ENCODE measurements at places on chromosomes 7 and 10. TPM values are rescaled to one million over a fixed set of nuclear protein-coding genes. Genes with fewer than 3 reads are reported as not detected.

GJD4 gene
- not detected for total RNA-seq

KAZALD1 gene
- total RNA-seq = 5.0 TPM

BAG3 gene
- 855 TPM for total RNA-seq

NYAP1 gene
- total RNA-seq = 0.10 TPM

TUBB8 gene
- not detected for total RNA-seq

ITPRID1 gene
- total RNA-seq = not detected

DNA sequence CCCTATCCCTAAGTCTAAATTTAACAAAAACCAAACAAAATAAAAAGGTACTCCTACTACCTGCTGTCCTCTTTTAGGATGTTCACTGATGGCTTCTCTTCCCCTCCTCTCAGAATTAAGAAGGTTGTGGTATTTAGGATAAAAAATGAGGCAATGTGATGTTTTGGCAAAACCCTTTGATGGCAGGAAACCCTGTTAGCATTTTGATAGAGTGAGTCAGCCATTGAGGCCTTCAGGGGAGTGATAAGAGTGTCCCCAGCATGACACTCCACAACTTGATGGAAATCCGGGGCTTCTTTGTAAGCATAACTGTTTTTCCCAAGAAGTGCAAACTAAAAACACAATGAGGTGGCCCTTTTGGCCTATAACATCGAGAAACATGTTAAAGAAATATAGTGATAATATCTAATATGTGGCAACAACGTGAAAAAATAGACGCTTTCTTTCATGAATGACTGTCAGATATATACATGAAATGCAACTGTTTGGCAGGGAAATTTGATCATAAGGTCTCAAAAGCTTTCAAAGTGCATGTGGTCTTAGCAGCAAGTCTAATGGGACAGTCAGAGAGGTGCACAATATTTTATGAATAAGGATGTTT is 55.0 kb downstream of the PRTFDC1 start:
- no peak overlapping the region for H3K4me3 ChIP-seq
- no peak overlapping the region for H3K27ac ChIP-seq
- DNase-seq = no peak
- peaks cover 12% of the 10 kb centered on the region for H3K4me1 ChIP-seq

GRCh38 chr10:76487582-76487981 is 1056.2 kb downstream of the LRMDA start:
- H3K27me3 ChIP-seq = no peaks in the 10 kb centered on the region
- no peak overlapping the region for H3K27ac ChIP-seq
- no peaks in the 10 kb centered on the region for H3K36me3 ChIP-seq
- no peak for DNase-seq
- H3K4me3 ChIP-seq = no peak overlapping the region
- no peaks in the 10 kb centered on the region for H3K4me1 ChIP-seq

GRCh38 chr7:111368381-111369065 is 193.8 kb downstream of the IMMP2L start:
- no peaks in the 10 kb centered on the region for H3K36me3 ChIP-seq
- no peak overlapping the region for H3K4me3 ChIP-seq
- no peak for DNase-seq
- no peaks in the 10 kb centered on the region for H3K27me3 ChIP-seq
- no peak overlapping the region for H3K27ac ChIP-seq
- no peaks in the 10 kb centered on the region for H3K4me1 ChIP-seq

DNA sequence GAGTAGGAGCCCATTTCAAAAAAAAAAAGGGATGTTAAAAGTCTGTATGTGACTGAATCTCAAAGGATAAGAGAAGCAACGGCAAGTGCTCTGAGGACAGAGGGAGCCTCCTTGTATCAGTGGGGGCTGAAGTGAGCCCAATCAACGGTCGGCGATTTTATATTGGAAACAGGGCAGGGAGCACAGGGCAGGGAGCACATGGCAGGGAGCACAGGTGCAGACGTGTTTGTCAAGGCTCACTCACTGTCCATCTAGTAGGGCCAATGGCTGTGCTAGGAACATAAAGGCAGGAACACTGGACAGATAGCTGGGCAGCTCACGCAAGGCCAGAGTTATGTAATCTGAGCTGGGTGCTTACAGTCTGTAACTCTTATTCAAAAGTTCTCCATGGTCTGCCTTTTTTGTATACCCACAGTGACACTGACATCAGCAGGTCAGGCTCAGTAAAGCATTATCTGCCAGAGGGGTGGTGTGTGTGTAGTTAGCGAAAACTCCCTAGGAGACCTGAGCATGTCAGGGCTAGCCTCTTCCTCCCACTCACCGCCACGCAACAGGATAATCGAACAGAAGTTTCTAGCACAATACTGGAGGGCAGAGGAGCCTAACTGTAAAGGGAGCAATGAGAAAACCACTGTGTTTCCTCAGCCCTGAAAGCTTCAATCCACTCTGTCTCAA is 15.4 kb downstream of the AKR1B1 start:
- peaks cover 84% of the 10 kb centered on the region for H3K36me3 ChIP-seq
- H3K4me3 ChIP-seq = no peak overlapping the region
- no peaks in the 10 kb centered on the region for H3K27me3 ChIP-seq
- DNase-seq = no peak
- H3K27ac ChIP-seq = peak overlapping the region; percentile 50
- peaks cover 20% of the 10 kb centered on the region for H3K4me1 ChIP-seq

DNA sequence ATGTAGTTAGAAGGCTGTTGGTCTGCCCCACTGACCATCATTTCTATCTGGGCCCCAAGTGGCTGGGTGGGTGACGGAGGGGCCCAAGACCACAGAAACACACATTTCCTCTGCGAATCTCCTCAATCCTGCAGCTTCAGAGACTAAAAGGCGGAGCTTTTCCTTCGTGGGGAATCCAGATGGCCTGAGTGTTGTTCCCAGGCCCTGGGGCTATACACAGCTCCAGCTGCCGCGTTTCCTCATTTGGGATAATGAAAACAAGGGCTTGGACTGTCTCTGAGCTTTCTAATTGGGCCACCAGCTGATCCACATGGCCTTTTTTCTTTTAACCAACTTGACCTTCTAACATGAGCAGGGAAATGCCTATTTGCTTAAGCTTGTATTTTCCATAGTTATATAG is 339.9 kb downstream of the CXCL12 start:
- DNase-seq = no peak
- H3K27me3 ChIP-seq = no peaks in the 10 kb centered on the region
- H3K4me3 ChIP-seq = no peak overlapping the region
- H3K27ac ChIP-seq = peak overlapping the region; percentile 46
- no peaks in the 10 kb centered on the region for H3K4me1 ChIP-seq

- H3K4me3 ChIP-seq = no peak overlapping the region
- H3K27me3 ChIP-seq = no peaks in the 10 kb centered on the region
- H3K36me3 ChIP-seq = no peaks in the 10 kb centered on the region
- DNase-seq = no peak
Measured at GRCh38 chr7:47690902-47691558, 109.1 kb upstream of the TNS3 start.

- H3K4me3 ChIP-seq = no peak overlapping the region
- peaks cover 7% of the 10 kb centered on the region for H3K27me3 ChIP-seq
- H3K36me3 ChIP-seq = no peaks in the 10 kb centered on the region
- no peaks in the 10 kb centered on the region for H3K4me1 ChIP-seq
- no peak overlapping the region for H3K27ac ChIP-seq
Measured at GRCh38 chr7:115475206-115475605, 553.3 kb downstream of the MDFIC start.

DNA sequence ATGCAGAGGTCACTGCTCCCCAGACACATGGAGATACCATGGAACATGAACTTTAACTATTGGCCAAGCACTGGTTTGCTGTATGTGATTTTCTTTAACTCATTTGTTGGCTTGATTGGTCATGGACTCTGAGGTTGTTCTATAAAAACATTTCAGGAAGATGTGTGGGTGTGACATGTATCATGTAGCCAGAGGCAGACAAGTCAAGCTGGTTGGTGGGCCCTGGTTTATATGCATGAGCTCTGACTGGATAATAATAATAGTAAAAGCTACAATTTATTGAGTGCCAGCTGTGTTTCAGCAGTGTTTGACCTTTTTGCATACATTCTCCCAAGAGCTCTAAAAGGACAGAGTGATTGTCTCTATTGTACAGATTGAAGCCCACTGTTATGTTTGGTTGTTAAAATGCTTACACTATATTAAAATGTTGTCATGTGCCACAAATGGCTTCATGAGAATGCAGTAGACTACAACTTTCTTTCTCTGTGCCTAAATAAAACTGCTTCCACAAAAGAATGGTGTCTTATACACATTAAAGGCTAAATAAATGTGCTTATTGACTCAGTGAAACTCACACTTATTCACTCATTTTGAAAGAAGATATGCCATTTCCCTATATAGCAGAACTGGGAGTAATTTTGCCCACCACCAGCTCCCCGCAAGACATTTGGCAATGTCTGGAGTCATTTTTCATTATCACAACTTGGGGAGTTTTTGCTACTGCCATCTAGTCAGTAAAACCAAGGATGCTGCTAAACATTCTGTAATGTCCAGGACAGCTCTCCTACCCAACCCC is 243.6 kb upstream of the NFE2L3 start:
- no peaks in the 10 kb centered on the region for H3K4me1 ChIP-seq
- no peak for DNase-seq
- H3K4me3 ChIP-seq = no peak overlapping the region
- H3K36me3 ChIP-seq = no peaks in the 10 kb centered on the region
- no peaks in the 10 kb centered on the region for H3K27me3 ChIP-seq
- H3K27ac ChIP-seq = no peak overlapping the region

- no peak overlapping the region for H3K4me3 ChIP-seq
- no peak for DNase-seq
- no peaks in the 10 kb centered on the region for H3K36me3 ChIP-seq
- no peak overlapping the region for H3K27ac ChIP-seq
- no peaks in the 10 kb centered on the region for H3K27me3 ChIP-seq
Measured at GRCh38 chr10:45294681-45295080, 20.7 kb downstream of the OR13A1 start.

GRCh38 chr7:6631605-6632004 is 5.5 kb upstream of the ZNF316 start:
- no peak overlapping the region for H3K4me3 ChIP-seq
- no peaks in the 10 kb centered on the region for H3K36me3 ChIP-seq
- no peak for DNase-seq
- H3K27ac ChIP-seq = no peak overlapping the region
- H3K27me3 ChIP-seq = no peaks in the 10 kb centered on the region
- H3K4me1 ChIP-seq = peaks cover 4% of the 10 kb centered on the region

GRCh38 chr7:16398146-16399017 is 23.0 kb downstream of the CRPPA start:
- DNase-seq = no peak
- no peak overlapping the region for H3K4me3 ChIP-seq
- H3K36me3 ChIP-seq = no peaks in the 10 kb centered on the region
- H3K27me3 ChIP-seq = no peaks in the 10 kb centered on the region
- H3K4me1 ChIP-seq = no peaks in the 10 kb centered on the region
- H3K27ac ChIP-seq = no peak overlapping the region

- H3K4me1 ChIP-seq = peaks cover 42% of the 10 kb centered on the region
- H3K27ac ChIP-seq = no peak overlapping the region
- H3K4me3 ChIP-seq = no peak overlapping the region
- no peak for DNase-seq
Measured at GRCh38 chr10:63582690-63583089, 61.5 kb downstream of the REEP3 start.

DNA sequence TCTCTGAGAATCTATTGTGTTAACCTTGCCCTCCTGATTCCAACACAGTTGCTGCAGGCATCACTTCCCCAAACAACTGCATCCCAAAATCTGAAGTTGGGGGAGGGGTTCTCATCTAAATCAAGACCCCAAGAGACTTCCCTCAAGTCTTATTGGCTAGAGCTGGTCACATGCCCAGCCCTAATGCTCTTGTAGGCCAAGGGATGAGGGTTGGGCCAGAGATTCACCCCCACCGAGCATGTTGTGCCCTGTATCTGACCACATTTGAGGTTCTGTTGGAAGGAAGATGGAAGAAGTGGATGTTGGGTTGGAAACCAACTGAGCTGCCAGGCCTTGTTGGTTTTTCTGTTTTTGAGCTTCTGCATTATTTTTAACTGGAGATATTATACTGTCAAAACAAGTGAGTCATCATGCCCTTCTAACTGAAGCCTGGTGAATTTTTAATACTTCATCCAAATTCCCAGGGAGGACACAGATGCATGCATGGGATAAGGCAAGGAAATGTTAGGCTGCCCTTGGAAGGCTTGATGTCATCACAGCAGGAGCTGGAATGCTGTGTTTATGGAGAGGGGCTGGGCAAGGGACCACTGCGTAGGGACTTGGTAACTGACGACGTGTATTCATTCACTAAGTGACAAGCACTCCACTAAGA is 68.6 kb upstream of the CACUL1 start:
- no peak overlapping the region for H3K27ac ChIP-seq
- H3K4me3 ChIP-seq = no peak overlapping the region
- peaks cover 8% of the 10 kb centered on the region for H3K4me1 ChIP-seq
- no peak for DNase-seq

- no peak overlapping the region for H3K27ac ChIP-seq
- no peaks in the 10 kb centered on the region for H3K27me3 ChIP-seq
- no peaks in the 10 kb centered on the region for H3K4me1 ChIP-seq
- H3K36me3 ChIP-seq = no peaks in the 10 kb centered on the region
- no peak for DNase-seq
Measured at GRCh38 chr10:93165367-93165766, 91.7 kb downstream of the CYP26A1 start.

DNA sequence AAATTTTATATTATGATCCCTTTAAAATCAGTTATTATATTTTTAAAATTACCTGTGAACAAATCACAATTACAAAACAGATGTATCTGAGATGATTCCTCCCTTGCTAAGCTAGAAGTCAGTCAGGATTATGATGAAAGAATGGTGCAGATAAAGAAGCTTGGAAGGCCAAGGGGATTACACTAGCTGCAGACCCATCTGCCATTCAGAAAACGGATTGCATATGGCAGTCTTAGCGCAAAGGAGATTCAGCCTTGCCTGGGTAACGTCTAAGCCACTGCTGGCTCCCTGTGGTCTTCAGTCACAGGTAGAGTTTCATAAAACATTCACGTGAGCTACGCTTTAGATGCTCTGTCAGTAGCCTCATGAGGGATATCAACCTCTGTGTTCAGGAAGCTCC is 222.2 kb downstream of the POU6F2 start:
- H3K27me3 ChIP-seq = no peaks in the 10 kb centered on the region
- H3K36me3 ChIP-seq = no peaks in the 10 kb centered on the region
- H3K4me1 ChIP-seq = no peaks in the 10 kb centered on the region
- no peak overlapping the region for H3K4me3 ChIP-seq
- DNase-seq = no peak

GRCh38 chr10:1020958-1021357 is 4.7 kb downstream of the IDI2 start:
- peaks cover 62% of the 10 kb centered on the region for H3K36me3 ChIP-seq
- H3K27ac ChIP-seq = no peak overlapping the region
- DNase-seq = no peak
